GM23248 (cell line): ENCODE measurements at places on chromosomes 2 and 18.
A peak's percentile ranks its signal among the peaks of the same experiment; 100 is the strongest.

DNA sequence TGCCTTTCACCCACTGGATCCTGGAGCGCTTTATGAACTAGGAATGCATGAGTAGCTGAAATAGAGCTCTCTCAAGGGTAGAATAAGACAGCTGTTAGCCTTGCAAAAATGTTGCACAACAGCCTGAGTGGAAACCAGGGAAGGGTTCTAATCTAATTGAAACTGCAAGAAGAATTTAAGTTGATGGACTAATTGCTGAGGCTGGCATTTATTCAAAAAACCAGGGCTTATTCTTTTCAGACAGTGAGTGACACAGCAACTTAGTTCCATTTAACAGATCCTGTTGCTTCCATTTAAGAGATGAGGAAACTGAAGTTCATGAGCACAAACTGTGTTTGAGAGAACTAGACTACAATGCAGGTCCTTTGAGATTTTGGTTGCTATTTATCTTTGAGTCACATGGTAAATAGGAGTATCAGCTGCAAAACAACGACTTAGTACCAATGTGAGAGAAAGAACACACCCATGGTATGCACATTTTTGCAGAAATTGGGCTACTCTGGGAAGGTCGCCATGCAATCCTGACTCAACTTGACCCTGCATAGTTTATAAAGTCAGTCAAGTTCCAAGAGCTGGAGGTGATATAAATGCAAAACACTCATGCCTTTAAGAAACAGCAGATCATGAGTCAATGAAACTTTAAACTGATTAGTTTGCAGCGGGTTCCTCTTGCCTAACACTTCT lies 76.4 kb upstream of the PARD3B start:
- DNase-seq, result peak; percentile 93

DNA sequence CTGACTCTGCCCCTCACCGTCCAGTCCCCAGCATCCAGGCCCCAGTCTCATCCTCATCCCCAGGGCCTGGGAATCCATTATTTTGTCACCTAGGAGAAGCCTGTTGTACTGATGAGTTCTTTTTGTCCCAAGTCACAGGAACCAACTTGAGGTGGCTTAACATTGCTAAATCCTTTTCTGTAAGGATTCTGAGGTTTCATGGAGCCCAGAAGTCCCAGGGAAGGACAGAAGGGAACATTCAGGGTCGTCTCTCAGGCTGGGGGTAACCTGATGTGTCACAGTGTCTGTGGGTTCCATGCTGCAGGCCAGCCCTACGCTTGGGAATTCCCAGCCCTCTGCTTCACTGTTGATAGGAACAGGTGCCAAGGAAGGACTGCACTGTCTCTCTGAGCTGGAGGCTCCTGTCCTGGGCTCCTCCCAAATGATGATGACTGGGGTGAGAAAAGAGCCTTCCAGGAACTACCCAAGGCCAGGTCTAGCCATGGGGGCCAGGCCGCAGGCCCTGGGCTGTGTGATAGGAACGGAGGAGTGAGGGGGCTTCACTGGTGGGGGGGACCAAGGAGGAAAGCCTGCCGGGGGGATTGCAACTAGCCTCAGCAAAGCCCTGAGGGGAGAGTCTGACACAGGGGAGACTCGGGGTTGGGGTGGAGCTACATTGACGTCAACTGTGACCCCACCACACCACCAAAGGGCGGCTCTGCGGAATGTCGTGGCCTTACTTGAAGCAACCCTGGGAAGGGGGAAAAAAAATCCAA lies 145.7 kb downstream of the SMAD7 start:
- no peak for DNase-seq

DNA sequence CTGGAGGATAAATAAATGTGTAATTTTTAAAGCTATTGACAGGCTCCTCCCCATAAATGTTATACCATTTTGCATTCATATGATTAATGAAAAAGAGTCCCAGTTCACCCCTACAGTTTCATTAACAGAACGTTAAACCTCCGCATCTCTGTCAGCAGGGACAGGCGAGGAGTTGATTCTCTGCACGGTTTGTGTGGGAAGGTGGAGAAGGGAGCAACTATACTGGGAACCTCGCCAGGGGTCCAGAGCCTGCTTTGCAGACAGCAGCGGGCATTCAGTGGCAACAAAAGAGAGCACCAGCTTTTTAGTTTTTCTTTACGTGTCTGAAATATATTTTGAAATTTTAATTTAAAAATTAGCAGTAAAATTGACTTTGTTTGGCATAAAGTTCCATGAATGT lies 101.4 kb downstream of the FARSB start:
- DNase-seq, result no peak

DNA sequence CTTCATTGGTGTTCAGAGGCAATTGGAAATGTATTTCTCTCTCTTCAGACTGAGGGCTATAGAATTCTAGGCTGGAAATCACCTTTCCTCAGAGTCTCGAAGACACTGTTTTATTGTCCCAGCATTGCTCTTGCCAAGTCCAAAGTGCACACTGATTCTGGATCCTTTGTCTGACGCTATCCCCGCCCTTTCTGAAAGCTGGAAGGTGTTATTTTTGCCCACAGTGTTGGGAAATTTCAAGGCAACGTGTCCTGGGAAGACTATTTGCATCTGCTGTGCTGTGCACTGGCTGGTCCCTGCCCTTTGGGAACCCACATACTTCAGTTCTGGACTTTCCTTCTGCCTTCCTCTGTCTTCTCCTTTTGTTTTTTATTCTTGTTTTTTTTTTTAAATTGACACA lies 190.8 kb downstream of the SH3BP4 start:
- no peak for DNase-seq

- no peak for DNase-seq
These were observed 71.5 kb downstream of the DAW1 start for GRCh38 chr2:227942965-227943364.

DNA sequence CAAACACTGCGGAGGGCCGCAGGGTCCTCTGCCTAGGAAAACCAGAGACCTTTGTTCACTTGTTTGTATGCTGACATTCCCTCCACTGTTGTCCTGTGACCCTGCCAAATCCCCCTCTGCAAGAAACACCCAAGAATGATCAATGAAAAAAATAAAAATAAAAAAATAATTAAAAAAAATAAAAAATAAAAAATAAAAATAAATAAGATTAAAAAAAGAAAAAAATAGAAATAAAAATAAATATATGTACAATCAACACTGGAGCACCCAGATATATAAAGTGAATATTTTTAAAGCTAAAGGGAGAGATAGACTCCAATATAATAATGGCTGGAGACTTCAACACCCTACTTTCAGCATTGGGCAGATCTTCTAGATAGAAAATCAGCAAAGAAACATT lies 23.8 kb upstream of the EML6 start:
- DNase-seq, result no peak

- no peak for DNase-seq
These were observed 18.4 kb downstream of the VPS54 start for GRCh38 chr2:64000630-64001381.

GRCh38 chr2:133768256-133768655 lies 200.0 kb upstream of the NCKAP5 start:
- DNase-seq, result no peak

GRCh38 chr2:114880046-114880445 lies 437.6 kb downstream of the DPP10 start:
- no peak for DNase-seq

GRCh38 chr2:156405586-156405985 lies 30.6 kb upstream of the GPD2 start:
- DNase-seq, result peak; percentile 79

DNA sequence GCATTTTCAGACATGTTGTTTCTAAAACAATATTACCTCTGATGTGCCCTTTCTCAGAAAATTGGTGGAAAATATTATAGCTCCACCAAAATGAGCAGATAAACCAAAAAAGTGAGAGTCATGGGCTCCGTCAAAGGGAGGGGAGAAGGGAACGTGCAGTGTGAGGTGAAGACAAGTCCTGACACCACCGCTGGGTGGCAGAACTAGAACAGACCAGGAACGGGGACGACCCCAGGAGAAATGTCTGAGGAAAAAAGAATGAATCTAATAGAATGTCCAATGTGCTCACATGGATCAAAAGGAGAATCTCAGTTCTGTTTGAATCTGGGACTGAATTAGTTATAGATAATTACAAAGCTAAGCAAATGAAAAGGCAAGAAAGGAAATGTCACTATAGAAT lies 22.6 kb upstream of the BCL2 start:
- peak; percentile 37 for DNase-seq

GRCh38 chr2:168671932-168672331 lies 130.5 kb upstream of the NOSTRIN start:
- peak; percentile 43 for DNase-seq

- peak; percentile 73 for DNase-seq
These were observed 1.5 kb upstream of the IRS1 start for GRCh38 chr2:226800941-226801784.

DNA sequence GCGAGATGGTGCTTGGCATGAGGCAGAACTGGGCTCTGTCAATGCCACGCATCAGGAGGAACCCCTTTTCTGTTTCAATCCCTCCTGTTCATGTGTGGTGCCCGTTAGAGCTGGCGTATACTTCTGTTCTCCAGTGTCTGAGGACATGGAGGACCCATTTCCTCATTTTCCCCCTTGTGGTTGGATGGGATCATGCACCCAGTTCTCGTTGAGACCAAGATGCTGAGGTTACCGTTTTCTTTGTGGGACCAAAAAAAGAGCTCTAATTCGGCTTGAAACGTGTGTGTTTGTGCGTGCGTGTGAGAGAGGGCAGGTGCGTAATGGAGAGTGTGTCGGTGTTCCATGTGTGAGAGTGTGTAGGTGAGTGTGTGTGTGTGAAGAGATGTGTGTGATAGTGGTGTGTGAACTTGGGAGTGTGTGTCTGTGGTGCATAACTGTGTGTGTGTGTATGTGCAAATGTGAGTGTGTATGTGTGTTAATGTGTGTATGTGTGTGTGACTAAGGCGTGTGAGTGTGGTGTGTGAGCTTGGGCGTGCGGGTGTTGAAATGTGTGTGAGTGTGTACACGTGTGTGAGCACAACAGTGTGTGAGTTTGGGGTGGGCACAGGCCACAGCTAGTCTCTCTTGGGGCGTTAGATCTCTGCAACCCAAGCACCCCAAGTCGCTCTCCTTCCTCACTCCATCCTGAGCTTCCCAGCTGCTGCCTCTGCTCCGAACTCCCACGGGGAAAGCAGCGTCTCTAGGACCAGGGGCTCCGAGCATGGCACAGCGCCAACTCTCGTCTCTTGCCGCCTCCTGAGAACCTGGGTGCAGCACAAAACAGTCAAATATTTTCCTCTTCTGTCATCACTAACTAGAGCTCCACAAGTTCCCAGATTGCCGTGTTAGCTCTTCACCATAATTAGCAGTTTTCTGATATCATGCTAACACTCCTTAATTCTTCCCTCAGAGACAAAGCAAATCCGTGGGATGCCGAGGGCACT lies 75.8 kb downstream of the LONRF2 start:
- peak; percentile 24 for DNase-seq

DNA sequence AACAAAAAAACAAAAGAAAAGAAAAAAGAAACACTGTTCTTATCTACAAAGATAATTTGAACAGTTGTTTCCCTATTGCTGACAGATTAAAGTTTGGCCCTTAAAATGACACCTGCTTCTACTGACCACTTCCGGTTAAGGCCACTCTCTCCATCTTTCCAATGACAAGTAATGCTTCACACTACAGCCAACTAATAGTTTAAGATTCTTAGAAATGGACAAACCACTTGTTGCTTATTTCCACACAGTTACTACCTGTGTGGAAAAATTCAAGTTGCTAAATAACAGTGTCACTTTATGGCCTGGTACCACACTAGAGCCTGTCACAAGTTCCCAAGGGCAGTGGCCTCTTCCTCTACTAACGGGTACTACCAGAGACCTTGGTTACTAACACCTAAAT lies 2.4 kb downstream of the TMEM185B start:
- DNase-seq, result no peak

GRCh38 chr2:46079985-46080560 lies 217.1 kb upstream of the EPAS1 start:
- DNase-seq, result no peak

DNA sequence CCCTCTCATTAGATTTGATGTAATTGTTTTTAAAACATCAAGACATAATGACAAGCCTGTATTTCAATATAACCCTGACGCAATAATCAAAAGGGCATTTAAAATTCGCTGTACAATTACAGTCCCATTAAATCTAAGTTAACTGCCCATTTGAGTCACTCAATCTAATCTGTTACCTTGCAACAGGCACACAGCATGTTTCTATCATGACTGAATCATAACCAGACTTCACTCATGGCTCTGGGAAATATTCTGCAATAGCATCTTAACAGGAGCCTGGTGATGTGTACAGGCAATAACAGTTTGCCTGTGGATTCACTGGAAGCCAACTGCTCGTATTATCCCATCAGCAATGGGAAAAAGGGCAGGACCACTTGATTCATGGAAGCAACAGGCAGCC lies 142.3 kb upstream of the NCKAP5 start:
- peak; percentile 26 for DNase-seq

GRCh38 chr18:8960740-8961657 lies 141.5 kb upstream of the NDUFV2 start:
- DNase-seq, result peak; percentile 88

- no peak for DNase-seq
These were observed 76.6 kb downstream of the GALNT1 start for GRCh38 chr18:35658112-35658511.

DNA sequence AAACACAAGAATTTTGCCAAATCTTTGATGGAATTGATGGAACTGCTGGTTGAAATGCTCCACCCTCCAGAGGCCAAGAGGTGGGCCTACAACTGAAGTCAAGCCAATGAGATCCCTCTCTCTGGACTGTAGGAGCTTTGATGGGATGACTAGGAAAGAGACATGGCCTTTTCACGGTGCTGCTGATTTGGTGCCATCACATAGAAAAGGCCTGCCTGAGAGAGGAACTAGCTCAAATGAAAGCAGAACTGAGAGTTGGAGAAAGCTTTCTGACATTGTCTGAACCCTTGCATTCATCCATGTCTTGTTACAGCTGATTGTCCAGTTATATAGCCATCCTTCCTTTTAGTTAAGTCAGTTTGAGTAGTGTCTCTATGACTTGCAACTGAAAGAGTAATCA lies 283.8 kb upstream of the LYPD1 start:
- DNase-seq, result no peak

DNA sequence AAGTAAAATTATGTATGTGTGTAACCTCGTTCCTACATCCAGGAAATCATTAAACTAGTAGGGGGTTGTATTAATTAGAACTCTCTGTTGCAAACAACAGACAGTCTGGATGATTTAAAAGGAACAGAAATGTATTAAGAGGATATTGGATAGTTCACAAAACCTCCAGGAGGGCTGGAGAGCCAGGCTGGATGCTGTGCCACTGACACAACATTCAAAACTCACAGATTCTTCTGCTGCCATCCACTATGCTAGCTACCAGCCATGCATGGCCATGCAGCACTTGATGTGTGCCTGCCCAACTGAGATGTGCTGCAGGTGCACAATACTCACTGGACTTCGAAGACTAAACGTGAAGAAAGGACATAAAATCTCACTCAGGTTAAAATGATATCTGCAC lies 48.2 kb upstream of the SH3RF3 start:
- DNase-seq, result no peak

- no peak for DNase-seq
These were observed 179.3 kb downstream of the FIGN start for GRCh38 chr2:163556511-163556910.

DNA sequence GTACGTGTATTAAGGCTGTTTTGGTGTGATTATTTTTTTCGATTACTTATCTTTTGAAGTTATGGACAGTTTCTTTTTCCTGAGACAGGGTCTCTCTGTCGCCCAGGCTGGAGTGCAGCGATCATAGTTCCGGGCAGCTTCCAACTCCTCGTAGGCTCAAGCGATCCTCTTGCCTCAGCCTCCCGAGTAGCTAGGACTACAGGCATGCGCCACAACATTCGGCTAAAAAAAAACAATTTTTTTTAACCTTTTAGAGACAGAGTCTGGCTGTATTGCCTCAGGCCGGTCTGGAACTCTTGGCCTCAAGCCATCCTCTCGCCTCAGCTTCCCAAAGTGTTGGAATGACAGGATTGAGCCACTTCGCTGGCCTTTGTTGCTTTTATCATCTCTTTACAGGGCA lies 945 bp downstream of the HAT1 start:
- peak; percentile 71 for DNase-seq

- peak; percentile 77 for DNase-seq
These were observed at the start of gene DGKD for GRCh38 chr2:233353769-233354499. Gene DGKD, plus strand, starts transcription at chr2:233354494. Its CDS starts 25 bp downstream, at chr2:233354519.
